Activated CD4-positive, alpha-beta T cell treated with anti-CD3 and anti-CD28 coated beads, Interleukin-2, Interleukin-6, amounts not matched to agents 100 ng/mL and 50 ng/mL, durations not matched to agents 16 hours and 8 hours (primary cell): ENCODE measurements at places on chromosomes 5 and 9.

- DNase-seq = no peak
These were observed 277.8 kb downstream of the PRELID2 start for GRCh38 chr5:145557345-145557744.

DNA sequence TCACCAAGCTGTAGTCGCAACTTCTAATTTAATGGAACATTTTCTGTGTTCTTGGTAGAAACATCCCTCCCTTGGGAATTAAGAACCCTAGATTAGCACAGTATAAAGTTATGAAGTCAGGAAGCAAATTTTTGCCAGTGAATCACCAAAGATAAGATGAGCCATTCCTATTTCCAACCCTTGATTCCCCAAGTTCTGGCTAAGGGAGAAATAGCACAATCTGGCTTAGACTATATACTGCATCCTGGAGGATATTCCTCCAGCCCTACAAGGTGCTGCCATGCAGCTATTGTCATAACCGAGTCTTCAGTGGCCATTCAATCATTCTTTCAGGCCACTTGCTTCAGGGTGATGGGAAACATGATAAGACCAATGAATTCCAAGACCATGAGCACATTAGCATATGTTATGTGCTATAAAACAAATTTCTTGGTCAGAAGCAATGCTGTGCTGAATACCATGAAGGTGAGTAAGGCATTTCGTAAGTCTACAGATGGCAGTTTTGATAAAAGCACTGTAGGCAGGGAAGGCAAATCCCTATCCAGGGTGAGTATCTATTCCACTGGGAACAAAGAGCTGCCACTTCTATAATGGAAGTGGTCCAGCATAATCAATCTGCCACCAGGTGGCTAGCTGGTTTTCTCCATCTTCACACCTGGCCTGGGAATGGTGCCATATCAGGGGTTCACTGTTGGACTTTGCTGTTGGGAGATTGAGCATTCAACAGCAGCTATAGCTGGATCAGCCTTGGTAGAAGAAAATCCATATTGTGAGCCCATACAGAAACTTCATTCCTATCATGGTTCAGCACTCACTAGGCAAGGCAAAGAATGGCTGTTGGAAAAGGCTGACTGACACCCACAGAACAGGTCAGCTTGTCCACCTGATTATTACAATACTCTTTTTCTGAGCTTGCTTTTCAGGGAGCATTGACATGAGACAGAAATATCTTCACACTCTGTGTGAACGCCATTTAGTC is 19.6 kb upstream of the ARL15 start:
- no peak for DNase-seq

GRCh38 chr5:76385540-76385939 is 17.5 kb upstream of the IQGAP2 start:
- no peak for DNase-seq

- DNase-seq = no peak
These were observed 8.1 kb downstream of the TTC16 start for GRCh38 chr9:127724012-127724411.

DNA sequence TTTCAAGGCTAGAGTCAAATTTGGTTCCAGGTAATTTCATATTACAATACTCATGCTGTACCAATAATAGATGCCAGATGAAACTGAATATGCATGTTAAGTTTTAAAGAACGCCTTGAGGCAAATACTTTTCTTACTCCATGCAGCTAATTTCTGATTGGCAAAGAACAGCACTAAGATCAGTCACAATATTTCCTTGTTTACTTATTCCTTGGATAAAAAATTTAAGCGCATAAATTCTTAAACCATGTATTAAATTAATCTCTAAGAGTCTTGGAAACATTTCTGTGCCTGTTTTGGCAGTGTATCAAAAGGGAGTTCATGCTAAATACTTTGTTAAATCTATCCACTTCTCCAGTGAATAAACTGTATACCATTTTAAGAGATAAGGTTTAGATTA is 173.5 kb downstream of the SLC12A2 start:
- DNase-seq = no peak
